Transverse colon (tissue), 4 donors: ENCODE measurements at places on chromosomes 2 and 18. TPM values are rescaled to one million over a fixed set of nuclear protein-coding genes. Genes with fewer than 3 reads are reported as not detected.
A peak's percentile ranks its signal among the peaks of the same experiment; 100 is the strongest.

Gene NAPG
- 47.5 TPM for total RNA-seq

Gene LGALSL
- total RNA-seq, result 20.7 TPM

Gene CNTNAP5
- total RNA-seq, result 0.20 TPM

GRCh38 chr2:146623771-146624170, 1221.1 kb upstream of the ACVR2A start:
- DNase-seq, result no peak
- H3K4me3 ChIP-seq, result no peak overlapping the region
- no peak overlapping the region for H3K27ac ChIP-seq

DNA sequence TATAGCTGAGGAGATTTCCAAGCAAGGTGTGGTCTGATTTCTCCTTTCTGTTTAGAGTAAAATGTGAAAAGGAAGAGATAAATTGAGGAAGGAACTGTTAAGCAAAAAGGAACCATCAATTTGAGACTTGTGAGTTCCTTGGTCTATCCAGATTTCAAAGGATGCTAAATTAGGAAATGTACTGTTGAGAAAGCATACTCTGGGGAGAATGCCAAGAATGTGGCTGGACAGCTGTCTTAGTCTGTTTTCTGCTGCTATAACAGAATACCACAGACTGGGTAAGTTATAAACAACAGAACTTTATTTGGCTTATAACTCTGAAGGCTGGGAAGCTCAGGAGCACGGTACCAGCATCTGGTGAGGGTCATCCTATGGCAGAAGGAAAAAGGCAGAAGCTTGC, 1097.2 kb downstream of the TDRD15 start:
- no peaks in the 10 kb centered on the region for H3K36me3 ChIP-seq
- no peak overlapping the region for H3K4me3 ChIP-seq
- DNase-seq, result no peak
- no peak overlapping the region for H3K27ac ChIP-seq
- H3K4me1 ChIP-seq, result no peaks in the 10 kb centered on the region

- no peaks in the 10 kb centered on the region for H3K36me3 ChIP-seq
- no peak for DNase-seq
- no peak overlapping the region for H3K4me3 ChIP-seq
- no peaks in the 10 kb centered on the region for H3K4me1 ChIP-seq
- H3K27ac ChIP-seq, result no peak overlapping the region
Observed at GRCh38 chr2:65919550-65920188, 487.3 kb upstream of the SPRED2 start.

- no peak overlapping the region for H3K27ac ChIP-seq
- DNase-seq, result no peak
- H3K27me3 ChIP-seq, result no peaks in the 10 kb centered on the region
- no peaks in the 10 kb centered on the region for H3K4me1 ChIP-seq
- H3K4me3 ChIP-seq, result no peak overlapping the region
Observed at GRCh38 chr2:238571661-238572372, 145.1 kb downstream of the ASB1 start.

DNA sequence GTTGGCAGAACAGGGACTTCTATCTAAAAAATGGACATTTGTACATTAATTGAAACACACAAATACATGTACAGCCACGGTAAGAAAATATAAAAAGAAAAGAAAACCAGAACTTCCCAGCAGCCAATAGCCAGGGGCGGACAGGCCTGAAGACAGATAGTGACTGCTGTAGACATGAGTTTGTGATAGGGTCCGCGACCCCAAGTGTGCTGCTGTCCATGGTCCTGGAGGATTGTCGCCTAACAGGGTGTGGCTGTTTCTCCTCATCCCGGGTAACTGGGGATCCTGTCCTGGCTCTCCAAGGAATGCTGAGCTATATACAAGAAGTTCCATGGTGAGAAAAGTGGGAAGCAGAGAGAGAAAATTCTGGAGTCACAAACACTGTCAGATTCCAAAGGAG, 266.5 kb upstream of the SALL3 start:
- no peaks in the 10 kb centered on the region for H3K4me1 ChIP-seq
- H3K27ac ChIP-seq, result no peak overlapping the region
- no peak overlapping the region for H3K4me3 ChIP-seq
- no peaks in the 10 kb centered on the region for H3K27me3 ChIP-seq
- DNase-seq, result no peak

- H3K27ac ChIP-seq, result no peak overlapping the region
- no peaks in the 10 kb centered on the region for H3K4me1 ChIP-seq
- H3K27me3 ChIP-seq, result no peaks in the 10 kb centered on the region
Observed at GRCh38 chr2:102999958-103000357, 238.1 kb downstream of the TMEM182 start.

DNA sequence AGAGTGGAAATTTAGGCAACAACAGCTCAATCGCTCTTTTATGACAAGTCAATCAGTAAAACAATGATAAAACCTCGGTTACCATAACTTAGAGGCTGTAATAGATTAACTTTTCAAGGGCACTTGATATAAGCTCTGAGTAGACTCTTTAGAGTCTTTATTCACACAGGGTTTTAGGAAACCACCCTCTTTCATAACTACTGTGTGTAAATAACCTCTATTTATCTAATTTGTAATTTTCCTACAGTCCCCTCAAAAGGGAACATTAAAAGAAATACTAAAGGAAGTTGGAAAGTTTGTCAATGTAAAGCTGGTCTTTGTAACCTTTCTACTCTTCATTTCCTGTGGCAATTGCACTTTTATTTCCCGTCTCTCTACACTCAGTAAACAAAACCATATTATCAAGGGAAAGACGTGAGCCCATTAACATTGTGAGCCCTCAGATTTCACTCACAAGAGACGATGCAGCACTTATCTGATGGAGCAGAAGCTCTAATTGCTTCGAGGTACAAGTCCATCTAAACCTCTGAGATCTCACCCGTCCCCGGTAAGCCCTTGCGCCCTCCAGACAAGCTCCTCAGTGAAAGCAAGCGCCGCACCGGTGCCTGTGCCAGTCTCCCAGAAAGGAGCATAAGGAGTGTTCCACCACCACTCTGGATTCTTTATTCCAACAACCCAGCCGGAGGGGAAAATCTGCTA, 1.1 kb upstream of the HOXD1 start:
- H3K27ac ChIP-seq, result peak overlapping the region; percentile 90
- DNase-seq, result peak; percentile 38
- H3K4me3 ChIP-seq, result peak overlapping the region; percentile 51
- H3K36me3 ChIP-seq, result no peaks in the 10 kb centered on the region
- H3K4me1 ChIP-seq, result no peaks in the 10 kb centered on the region
